HuH-7 (cell line): ENCODE measurements at places on chromosomes 7 and 10.

- peak; percentile 28 for DNase-seq
These were observed 23.7 kb upstream of the DDC start for GRCh38 chr7:50588937-50589336.

DNA sequence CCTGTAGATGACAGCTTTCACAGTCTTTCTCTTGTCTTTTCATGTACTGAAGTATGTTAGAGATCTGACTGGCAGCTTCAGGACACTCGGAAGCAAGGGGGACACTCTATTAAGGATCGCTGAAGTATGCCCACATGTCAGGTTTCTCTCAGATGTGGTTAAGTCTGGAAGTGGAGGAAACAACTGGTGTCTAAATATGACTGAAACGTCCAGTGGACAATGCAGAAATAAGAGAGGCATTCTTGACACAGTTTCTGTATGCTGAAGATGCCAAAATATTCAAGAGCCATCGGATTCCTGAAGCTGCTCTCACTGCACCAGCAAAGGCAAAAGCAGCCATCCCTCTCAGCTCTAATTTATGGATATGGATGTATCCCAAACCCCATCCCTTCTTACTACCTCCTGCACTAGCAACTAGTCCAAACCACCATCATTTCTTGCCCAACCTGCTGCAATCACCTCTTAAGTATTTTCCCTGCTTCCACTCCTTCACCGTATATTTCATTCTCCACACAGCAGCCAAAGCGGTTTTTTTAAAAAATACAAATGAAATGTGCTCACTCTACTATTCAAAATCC, 113.4 kb downstream of the REEP3 start:
- DNase-seq = no peak

- DNase-seq = no peak
These were observed 32.0 kb upstream of the MKI67 start for GRCh38 chr10:128158021-128158795.

GRCh38 chr10:6665847-6666246, 85.8 kb upstream of the PRKCQ start:
- DNase-seq = no peak

DNA sequence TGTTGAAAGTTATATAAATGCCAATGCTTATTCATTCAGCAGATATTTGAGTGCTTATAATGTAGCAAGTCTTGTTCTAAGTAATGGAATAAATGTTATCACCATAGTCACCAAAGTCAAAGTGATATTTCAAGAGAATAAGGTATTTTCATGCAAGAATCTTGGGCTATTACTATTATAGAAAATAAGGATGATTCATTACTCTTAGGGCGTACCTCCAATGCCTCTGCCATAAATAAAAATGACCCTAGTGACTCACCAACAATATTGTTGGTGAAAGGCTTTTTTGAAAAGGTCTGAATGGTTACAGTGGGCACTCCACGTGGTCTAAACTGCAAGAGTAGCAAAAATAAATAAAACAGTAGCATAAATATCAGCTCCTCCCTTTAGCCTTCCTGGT, 68.4 kb downstream of the RALA start:
- DNase-seq = no peak

DNA sequence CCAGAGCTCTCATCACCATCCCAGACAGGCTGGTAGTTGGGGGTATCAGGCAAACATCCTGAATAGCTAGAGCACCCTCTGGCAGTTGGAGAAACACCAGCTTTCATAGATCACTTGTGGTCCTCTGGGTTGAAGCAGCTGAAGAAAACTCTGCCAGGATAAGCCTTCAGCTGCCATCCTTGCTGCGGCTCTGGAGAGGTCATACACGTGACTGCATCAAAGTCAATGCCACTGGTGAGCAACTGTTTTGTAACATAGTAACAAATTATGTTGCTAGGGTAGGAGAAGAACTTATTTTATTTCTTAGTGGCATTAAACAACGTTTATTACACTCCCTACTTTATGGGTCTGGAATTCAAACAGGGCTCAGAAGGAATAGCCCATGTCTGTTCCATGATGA, 19.2 kb upstream of the PANK1 start:
- no peak for DNase-seq
